ENCODE measurements at places on chromosomes 6 and 20.

- DNase-seq: no peak
Observed at GRCh38 chr6:56749632-56750151, 107.0 kb upstream of the DST start.

DNA sequence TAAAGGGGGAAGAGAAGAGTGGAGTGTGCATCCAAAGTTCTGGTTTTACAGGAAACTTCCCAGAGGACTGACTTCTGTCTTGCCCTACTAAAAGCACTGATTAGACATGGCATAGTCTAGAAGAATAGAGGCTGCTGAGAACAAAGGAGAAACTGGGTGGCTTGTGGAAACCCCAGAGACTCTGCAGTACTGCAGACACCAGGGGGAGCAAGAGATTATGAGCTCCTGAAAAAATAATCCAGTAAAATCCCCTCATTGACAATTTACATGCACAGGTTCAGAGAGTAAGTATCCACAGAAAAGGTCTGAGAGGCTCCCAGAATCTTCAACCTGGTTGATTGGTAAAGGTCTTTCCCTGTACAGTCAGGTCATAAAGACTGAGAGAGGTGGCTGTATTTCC, 48.7 kb upstream of the CLVS2 start:
- no peak for DNase-seq

GRCh38 chr6:150456902-150457643, 88.3 kb downstream of the IYD start:
- no peak for DNase-seq

- no peak for DNase-seq
Observed at GRCh38 chr6:68691120-68691519, 56.0 kb downstream of the ADGRB3 start.

DNA sequence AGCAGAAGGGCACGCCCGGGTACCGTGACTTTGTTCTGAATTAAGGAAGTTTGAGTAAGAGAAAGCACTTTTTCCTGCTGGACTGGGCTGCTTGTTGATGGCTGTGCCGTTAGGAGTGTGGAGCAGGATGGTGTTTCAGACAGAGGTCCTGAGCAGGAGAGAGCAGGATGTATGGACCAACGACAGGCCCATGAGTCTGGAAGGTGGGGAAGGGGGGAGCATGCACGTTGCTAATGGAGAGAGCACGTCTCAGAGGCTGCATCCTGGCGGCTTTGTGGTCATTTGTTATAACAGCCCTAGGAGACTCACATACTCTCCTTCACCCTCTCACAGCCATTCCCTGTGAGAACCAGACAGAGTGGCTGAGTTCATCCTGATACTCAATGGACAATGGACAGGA, 56.8 kb downstream of the PHACTR3 start:
- no peak for DNase-seq

GRCh38 chr6:116265041-116265829, 11.4 kb upstream of the TSPYL4 start:
- no peak for DNase-seq

DNA sequence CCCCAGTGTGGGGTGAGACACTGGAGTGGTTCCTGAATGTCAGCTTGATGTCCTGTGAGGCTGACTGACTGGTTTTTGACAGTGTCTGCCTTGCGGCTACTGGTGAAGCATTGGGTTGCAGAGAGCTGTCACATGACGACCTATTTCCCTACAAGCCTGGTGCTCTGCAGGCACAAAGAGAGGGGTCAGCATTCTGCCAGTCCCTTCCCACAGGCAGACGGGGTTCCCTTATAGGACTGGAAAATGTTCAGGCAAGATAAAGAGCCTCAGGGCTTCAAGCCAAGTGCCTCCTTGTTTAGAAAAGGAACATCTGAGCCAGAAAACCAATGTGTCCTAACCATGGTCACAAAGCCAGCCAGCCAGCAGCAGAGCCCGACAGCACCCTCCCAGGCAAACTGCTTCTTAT, 11.0 kb downstream of the LY86 start:
- no peak for DNase-seq

GRCh38 chr6:28212510-28213212, 12.4 kb upstream of the ZSCAN9 start:
- DNase-seq: no peak

GRCh38 chr6:71404145-71404966, 115.7 kb downstream of the OGFRL1 start:
- no peak for DNase-seq

- no peak for DNase-seq
Observed at GRCh38 chr6:39906318-39906761, 27.9 kb downstream of the MOCS1 start.

DNA sequence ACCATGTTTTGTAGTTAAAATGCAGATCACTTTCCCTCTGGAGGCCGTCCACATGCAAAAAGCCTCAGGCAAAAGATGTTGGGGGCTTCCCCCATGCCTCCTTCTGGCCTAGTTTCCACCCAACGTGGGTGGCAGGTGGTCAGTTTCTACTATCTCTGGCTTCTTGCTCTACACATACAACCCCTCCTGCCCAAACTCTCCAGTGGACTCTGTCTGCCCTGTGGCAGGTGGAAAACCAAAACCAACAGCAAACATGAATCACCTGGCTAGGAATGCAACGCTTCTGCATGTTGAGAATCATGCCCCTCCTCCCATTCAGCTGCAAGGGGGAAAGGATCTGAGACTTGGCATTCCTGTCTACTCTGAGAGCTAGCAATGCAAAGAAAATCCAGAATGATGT, 94.8 kb downstream of the MBOAT1 start:
- DNase-seq: no peak

- DNase-seq: no peak
Observed at GRCh38 chr6:2376429-2377355, 131.3 kb upstream of the GMDS start.

DNA sequence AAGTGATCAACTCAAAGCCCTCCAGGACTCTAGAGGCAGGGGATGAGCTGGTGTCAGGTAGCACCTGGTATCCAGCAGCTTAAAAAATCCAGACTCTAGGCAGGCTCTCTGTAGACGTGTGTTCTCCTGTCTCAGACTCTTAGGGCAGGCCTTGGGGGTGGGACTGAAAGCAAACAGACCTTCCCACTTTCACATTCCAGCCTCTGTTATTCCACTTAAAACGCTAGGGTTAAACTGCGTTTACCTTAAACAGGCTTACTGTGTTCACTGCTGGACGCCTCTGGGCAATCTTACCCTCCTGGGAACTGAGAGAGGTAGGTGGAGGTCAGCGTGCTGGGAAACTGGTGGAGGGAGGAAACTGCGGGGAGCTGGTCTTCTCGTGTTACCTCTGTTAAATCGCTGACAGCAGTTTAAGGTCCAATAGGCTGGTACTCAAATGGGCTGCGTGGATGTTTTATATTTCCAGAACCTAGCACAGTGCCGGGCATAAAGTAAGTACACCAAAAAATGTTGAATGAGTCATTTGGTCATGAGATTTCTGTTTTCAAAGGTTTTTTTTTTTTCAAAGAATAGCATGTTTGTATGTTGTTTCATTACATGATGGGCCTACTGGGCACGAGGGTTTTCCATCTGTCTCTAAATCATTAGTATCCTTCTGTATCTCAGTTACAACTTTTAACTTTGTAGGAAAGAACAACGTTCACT, at the start of gene GCNT2:
Gene GCNT2, plus strand, starts transcription at position 248 of the 705 bp plus-strand sequence. CDS start 7,561 bp downstream, outside the sequence.
- DNase-seq: no peak

- no peak for DNase-seq
Observed at GRCh38 chr6:132713352-132714134, at the start of gene VNN1. Gene VNN1, minus strand, starts transcription at chr6:132714055. Its CDS starts 20 bp downstream, at chr6:132714035.

DNA sequence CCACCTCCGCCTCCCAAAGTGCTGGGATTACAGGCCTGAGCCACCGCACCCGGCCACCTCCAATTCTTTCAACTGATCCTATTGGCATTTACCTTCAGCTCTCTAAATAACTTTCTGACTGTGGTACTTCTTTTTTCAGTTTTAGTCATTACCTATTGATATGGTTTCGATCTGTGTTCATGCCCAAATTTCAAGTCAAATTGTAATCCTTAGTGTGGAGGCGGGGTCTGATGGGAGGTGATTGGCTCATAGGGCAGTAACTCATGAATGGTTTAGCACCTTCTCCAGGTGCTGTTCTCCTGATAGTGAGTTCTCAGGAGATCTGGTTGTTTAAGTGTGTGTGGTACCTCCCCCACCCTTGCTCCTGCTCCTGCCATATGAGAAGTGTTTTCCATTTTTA, 140.9 kb downstream of the LPA start:
- no peak for DNase-seq

- DNase-seq: no peak
Observed at GRCh38 chr20:5173751-5174150, 46.9 kb downstream of the CDS2 start.

- DNase-seq: no peak
Observed at GRCh38 chr20:8335495-8336195, 203.6 kb downstream of the PLCB1 start.

Data from activated naive CD8-positive, alpha-beta T cell treated with anti-CD3 and anti-CD28 coated beads, Interleukin-2, amount 50 U/mL, for 16 hours (primary cell).